ENCODE measurements at places on chromosomes 7 and 10. TPM values are rescaled to one million over a fixed set of nuclear protein-coding genes. Genes with fewer than 3 reads are reported as not detected.

MSMB gene
- 8.4 TPM for total RNA-seq

ZNF853 gene
- 0.61 TPM for total RNA-seq

SPOCK2 gene
- total RNA-seq: 4.0 TPM

DNMBP gene
- 15.8 TPM for total RNA-seq

HOXA2 gene
- 3.6 TPM for total RNA-seq

- H3K27me3 ChIP-seq: no peaks in the 10 kb centered on the region
- no peaks in the 10 kb centered on the region for H3K4me1 ChIP-seq
- DNase-seq: no peak
- peaks cover 95% of the 10 kb centered on the region for H3K36me3 ChIP-seq
- no peak overlapping the region for H3K27ac ChIP-seq
- no peak overlapping the region for H3K4me3 ChIP-seq
Measured at GRCh38 chr7:128954150-128954549, 16.4 kb downstream of the IRF5 start.

DNA sequence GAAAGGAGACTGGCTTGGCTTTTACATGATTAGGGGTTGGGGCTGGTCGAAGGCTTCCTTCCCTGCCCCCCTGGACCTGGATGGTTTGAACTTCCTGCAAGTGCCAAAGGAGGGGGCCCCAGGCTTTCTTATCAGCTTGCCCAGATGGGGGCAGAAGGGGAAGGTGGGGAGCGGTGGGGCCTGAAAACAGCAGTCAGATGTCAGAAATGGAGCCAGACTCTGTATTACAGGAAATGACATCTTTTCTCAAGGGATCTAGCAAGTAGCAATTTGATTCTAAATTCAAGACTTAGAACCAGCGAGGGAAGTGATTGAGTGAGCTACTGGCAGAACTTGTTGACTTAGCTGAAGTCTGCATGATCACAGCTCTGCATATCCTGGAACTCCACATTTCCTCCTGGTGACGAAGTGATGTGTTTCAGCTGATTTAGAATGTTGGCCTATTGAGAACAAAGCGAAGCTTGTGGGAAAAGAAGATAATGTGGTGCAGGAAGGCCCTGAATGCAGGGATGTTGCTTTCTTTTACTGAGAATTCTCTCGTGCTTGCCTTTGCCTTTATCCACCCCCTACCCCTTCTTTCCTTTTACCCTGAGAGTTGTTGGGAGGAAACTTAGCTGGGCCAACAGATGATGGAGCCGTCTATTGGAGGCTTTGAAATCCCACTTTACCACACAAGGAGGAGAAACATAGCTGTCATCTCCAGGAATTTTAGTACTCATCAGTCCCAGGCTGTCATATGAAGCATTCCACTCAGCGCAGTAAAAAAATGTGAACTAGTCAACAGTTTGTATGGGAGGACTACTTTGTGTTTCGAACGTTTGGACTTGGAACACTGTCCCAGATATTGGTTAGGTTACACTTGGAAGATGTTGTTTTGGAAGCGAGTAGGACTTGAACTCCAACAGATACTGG, 43.2 kb downstream of the CCNY start:
- H3K4me3 ChIP-seq: no peak overlapping the region
- H3K27me3 ChIP-seq: no peaks in the 10 kb centered on the region
- DNase-seq: no peak
- H3K36me3 ChIP-seq: no peaks in the 10 kb centered on the region

- H3K4me3 ChIP-seq: no peak overlapping the region
- H3K27me3 ChIP-seq: peaks cover 7% of the 10 kb centered on the region
- H3K4me1 ChIP-seq: no peaks in the 10 kb centered on the region
Measured at GRCh38 chr10:49260644-49261296, 38.2 kb upstream of the C10orf71 start.

GRCh38 chr10:46541017-46541661, 15.3 kb downstream of the GPRIN2 start:
- H3K27ac ChIP-seq: no peak overlapping the region
- H3K27me3 ChIP-seq: peaks cover 33% of the 10 kb centered on the region
- H3K36me3 ChIP-seq: no peaks in the 10 kb centered on the region
- H3K4me3 ChIP-seq: peak overlapping the region; percentile 58

DNA sequence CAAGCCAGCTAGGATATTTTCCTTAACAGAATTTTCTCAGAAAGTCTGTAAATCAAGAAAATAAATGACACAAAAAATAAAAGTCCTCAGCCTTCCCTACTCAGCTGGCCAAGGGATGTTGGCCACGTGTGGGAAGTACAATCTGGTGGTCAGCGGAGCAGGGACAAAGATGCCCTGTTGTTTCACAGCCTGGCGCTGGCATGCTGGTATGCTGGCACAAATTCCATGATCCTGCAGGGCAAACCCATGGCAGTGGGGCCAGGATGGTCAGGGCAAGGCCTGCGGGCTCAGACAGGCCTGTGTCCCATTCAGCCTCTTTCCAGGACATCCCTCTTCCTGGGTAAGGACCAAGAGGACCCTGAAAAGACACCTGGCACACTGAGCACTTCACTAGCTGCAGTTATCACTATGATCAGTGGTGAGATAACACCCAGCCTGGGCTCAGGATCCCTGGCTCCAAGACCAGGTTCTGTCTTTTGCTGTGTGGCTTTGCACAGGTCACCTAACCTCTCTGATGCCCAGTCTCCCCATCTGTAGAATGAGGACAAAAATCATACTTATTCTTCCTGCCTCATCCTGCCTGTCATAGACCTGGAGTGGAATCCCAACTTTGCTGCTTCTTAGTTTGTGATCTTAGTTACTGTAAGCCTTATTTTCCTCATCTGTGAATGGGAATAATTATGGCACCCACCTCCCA, 10.8 kb upstream of the HSPA12A start:
- peaks cover 5% of the 10 kb centered on the region for H3K4me1 ChIP-seq
- H3K4me3 ChIP-seq: no peak overlapping the region
- DNase-seq: no peak
- no peaks in the 10 kb centered on the region for H3K36me3 ChIP-seq
- no peaks in the 10 kb centered on the region for H3K27me3 ChIP-seq
- no peak overlapping the region for H3K27ac ChIP-seq

GRCh38 chr7:103297837-103298179, 573 bp downstream of the PMPCB start:
- DNase-seq: no peak
- peak overlapping the region; percentile 85 for H3K27ac ChIP-seq
- no peaks in the 10 kb centered on the region for H3K4me1 ChIP-seq
- no peaks in the 10 kb centered on the region for H3K27me3 ChIP-seq
- H3K36me3 ChIP-seq: peaks cover 36% of the 10 kb centered on the region

DNA sequence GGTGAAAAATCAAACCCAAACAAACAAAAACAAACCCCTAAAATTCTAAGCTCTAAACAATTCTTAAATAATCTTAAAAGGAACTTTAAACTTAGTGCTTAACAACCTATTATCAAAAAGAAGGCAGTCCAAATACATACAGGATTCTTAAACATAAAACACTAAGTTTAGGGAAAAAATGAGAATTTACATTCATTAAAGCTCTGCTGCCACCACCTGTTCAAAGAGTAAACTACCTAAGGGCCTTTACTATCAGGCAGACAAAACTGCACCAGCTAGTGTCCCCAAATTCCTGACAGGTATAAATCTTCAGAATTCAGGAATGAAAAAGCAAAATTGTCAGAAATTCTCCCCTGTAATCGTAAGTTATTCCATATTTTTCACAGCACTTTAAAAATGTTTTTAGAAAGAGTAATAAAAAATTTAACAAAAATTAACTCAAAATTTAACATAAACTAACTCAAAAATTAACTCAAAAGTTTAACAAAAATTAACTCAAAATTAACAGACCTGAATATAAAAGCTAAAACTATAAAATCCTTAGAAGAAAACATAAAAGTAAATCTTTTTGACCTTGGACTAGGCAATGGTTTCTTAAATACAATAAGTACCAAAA, 55.1 kb downstream of the PDZD8 start:
- no peak overlapping the region for H3K27ac ChIP-seq
- H3K27me3 ChIP-seq: no peaks in the 10 kb centered on the region
- no peaks in the 10 kb centered on the region for H3K4me1 ChIP-seq
- no peaks in the 10 kb centered on the region for H3K36me3 ChIP-seq
- no peak overlapping the region for H3K4me3 ChIP-seq
- no peak for DNase-seq

DNA sequence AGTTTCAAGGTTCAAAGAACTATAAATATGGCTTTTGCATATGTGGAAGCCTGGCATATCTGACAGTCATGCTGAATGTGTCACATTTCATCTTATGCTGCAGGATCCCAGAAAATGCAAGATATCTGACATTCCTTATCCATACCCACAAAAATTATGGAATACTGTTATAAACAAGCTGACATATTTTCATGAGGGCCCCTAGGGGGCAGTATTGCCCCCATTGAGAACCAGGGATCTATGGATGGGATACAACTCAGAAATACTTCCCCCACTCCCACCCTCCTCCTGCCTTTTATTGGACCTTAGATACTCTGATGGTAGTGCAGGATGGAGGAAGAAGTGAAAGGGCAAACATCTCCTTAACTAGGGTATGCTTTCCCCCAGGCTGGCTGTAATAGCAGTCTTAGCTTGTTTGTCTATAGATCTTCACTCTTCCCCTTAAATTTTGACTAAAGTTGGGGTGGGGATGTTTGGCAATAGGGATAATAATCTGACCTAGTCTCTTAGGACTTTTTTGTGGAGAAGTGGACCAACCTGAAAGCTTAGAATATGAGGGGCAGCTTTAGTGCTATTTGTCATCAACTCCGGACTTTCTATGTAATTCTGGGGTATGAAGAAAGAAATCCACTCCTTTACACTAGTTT, 3.5 kb upstream of the GNGT1 start:
- H3K4me3 ChIP-seq: no peak overlapping the region
- H3K4me1 ChIP-seq: no peaks in the 10 kb centered on the region
- no peak for DNase-seq
- no peaks in the 10 kb centered on the region for H3K36me3 ChIP-seq
- H3K27ac ChIP-seq: no peak overlapping the region

GRCh38 chr10:7720478-7720877, 17.4 kb downstream of the ITIH2 start:
- H3K27ac ChIP-seq: no peak overlapping the region
- DNase-seq: no peak
- no peaks in the 10 kb centered on the region for H3K27me3 ChIP-seq
- no peak overlapping the region for H3K4me3 ChIP-seq

DNA sequence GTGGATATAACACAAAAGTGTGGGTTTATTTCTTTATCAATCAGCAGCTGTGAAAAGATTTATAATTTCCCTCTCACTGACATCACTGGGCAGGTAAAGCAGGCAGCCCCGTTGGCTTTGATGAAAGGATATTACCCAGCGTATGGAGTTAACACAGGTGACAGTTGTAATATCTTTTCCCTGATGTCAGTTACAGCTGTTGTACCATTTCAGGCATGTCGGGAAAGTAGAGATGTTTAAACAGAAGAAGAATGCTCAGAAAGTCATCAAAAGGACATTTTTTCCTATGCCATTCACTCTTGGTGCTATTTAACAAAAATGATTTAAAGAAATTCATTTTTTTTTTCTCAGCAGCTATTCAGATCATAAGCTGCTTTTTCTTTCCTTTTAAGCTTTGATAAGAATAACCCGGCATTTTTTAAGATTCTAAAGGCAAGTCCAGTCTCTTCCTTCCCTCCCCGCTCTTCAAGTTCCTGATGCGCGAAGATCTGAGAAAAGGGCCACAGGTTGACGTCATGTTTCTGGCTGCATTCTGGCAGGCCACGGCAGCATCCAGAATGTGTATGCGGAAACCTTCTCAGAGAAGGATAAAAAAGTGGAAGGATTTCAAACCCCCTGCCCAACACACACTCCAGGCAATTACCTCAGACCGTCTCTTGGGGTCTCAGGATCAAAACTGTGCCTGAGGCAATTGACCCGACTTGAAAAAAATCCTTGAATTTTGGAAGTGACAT, 32.5 kb upstream of the ADAM12 start:
- H3K27ac ChIP-seq: no peak overlapping the region
- H3K4me1 ChIP-seq: peaks cover 5% of the 10 kb centered on the region
- no peak overlapping the region for H3K4me3 ChIP-seq
- H3K27me3 ChIP-seq: no peaks in the 10 kb centered on the region
- DNase-seq: no peak

- H3K27ac ChIP-seq: peak overlapping the region; percentile 88
- no peak for DNase-seq
- H3K36me3 ChIP-seq: no peaks in the 10 kb centered on the region
- H3K4me1 ChIP-seq: peaks cover 16% of the 10 kb centered on the region
- H3K4me3 ChIP-seq: peak overlapping the region; percentile 82
Measured at GRCh38 chr10:102431452-102432124, 786 bp downstream of the CUEDC2 start.

GRCh38 chr7:73811760-73812168, 19.0 kb upstream of the CLDN4 start:
- no peak overlapping the region for H3K4me3 ChIP-seq
- no peak for DNase-seq
- no peak overlapping the region for H3K27ac ChIP-seq
- no peaks in the 10 kb centered on the region for H3K27me3 ChIP-seq

DNA sequence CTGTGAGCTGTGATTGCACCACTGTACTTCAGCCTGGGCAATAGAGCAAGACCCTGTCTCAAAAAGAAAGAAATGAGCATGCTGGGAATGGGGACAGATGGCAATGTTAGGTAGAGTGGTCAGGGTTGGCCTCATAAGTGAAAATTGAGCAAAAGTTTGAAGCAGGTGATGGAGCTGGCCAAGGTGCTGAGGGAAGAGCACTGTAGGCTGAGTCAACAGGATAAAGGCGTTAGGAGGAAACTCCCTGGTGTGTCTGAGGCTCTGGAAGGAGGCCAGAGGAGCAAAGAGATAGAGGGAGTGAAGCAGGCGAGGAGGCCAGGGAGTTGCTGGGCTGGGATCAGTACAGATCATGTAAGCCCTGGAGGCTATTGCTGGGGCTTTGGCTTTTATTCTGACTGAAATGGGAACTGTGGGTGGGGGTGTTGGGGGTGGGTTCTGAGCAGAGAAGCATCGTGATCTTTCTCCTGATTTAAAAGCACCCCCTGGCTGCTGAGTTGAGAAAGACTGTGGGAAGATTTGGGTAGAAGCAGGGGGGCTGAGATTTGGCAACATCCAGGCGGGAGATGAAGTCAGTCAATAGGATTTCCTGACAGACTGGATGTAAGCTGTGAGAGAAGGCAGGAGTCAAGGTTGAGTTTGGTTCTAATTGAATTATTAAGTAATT, 52.5 kb upstream of the VKORC1L1 start:
- no peak overlapping the region for H3K27ac ChIP-seq
- no peaks in the 10 kb centered on the region for H3K27me3 ChIP-seq
- no peaks in the 10 kb centered on the region for H3K36me3 ChIP-seq
- H3K4me1 ChIP-seq: no peaks in the 10 kb centered on the region
- no peak for DNase-seq

DNA sequence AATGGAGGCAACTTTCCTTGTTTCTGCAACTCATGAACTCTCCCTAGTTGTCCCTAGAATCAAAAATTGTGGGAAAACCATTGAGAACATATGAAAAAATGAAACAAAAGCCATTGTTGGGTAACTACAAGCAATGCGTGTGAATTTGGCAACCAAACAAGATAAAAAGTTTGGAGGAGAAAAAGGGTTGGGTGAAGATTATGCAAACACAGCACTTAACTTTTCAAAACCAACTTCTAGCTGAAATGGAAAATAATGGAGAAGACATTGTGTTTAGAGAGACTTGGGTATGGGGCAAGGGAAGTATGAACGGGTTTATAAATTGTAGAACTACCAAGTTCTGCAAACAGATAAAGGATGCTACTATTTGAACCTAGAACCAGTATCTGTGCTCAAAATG, 89.0 kb upstream of the SVIL start:
- H3K27ac ChIP-seq: no peak overlapping the region
- no peak for DNase-seq
- H3K36me3 ChIP-seq: peaks cover 11% of the 10 kb centered on the region
- no peak overlapping the region for H3K4me3 ChIP-seq
- H3K4me1 ChIP-seq: peaks cover 10% of the 10 kb centered on the region

All from esophagus squamous epithelium (tissue), 5 donors.